ENCODE measurements at places on chromosomes 6 and 20. TPM values are rescaled to one million over a fixed set of nuclear protein-coding genes. Genes with fewer than 3 reads are reported as not detected.

The GRM1 gene
- not detected for total RNA-seq

The ITPA gene
- total RNA-seq, result 49.5 TPM

The KIAA1755 gene
- 0.48 TPM for total RNA-seq

The SCUBE3 gene
- total RNA-seq, result 0.19 TPM

The TINAG gene
- not detected for total RNA-seq

The NCOA3 gene
- 34.8 TPM for total RNA-seq

The BMP6 gene
- 1.5 TPM for total RNA-seq

The TCP11 gene
- total RNA-seq, result not detected

The FARS2 gene
- total RNA-seq, result 8.3 TPM

The RBPJL gene
- total RNA-seq, result not detected

The DEK gene
- total RNA-seq, result 106 TPM

The PAK5 gene
- 0.34 TPM for total RNA-seq

The THBS2 gene
- 35.7 TPM for total RNA-seq

The C6orf163 gene
- 1.6 TPM for total RNA-seq

The PPP1R3G gene
- 1.3 TPM for total RNA-seq

The PDE7B gene
- 0.70 TPM for total RNA-seq
